ENCODE measurements at places on chromosomes 2 and 18. TPM values are rescaled to one million over a fixed set of nuclear protein-coding genes. Genes with fewer than 3 reads are reported as not detected.

The GPR155 gene
- 11.0 TPM for total RNA-seq

The LONRF2 gene
- 0.62 TPM for total RNA-seq

The GKN2 gene
- total RNA-seq, result not detected

The KIAA2012 gene
- not detected for total RNA-seq

The ANKRD53 gene
- total RNA-seq, result 0.94 TPM

The SFTPB gene
- not detected for total RNA-seq

The VAPA gene
- 176 TPM for total RNA-seq

The SERPINB2 gene
- total RNA-seq, result 0.60 TPM

The SLC19A3 gene
- 0.14 TPM for total RNA-seq

The STPG4 gene
- total RNA-seq, result 0.64 TPM

DNA sequence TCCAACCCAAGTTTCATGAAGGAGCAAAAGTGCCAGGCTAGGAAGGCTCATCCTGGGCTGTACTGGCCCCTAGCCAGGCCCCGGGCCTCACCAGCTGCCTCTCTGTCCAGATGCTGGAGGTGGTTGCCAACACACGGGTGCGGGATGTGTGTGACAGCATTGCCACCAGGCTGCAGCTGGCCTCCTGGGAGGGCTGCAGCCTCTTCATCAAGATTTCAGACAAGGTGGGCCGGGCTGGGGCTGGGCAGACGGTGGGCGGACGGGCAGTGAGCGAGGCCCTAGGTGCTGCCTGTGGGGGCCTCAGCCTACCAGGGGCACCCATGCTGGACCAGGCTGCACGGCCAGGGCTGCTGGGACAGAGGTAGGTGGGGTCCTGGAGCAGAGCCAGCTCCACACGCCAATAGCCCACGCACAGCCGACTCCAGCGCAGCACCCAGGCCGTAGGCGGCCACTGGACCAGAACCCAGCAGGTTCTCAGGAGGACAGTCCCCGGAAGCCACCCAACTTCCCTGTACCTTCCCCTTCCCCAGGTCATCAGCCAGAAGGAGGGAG is 11.8 kb upstream of the GPR17 start:
- DNase-seq, result no peak
- no peak overlapping the region for H3K4me3 ChIP-seq
- no peak overlapping the region for H3K27ac ChIP-seq
- peaks cover 14% of the 10 kb centered on the region for H3K4me1 ChIP-seq

GRCh38 chr2:152465541-152465940 is 130.6 kb downstream of the FMNL2 start:
- no peak for DNase-seq
- no peak overlapping the region for H3K4me3 ChIP-seq
- no peaks in the 10 kb centered on the region for H3K27me3 ChIP-seq
- H3K36me3 ChIP-seq, result no peaks in the 10 kb centered on the region
- peaks cover 17% of the 10 kb centered on the region for H3K4me1 ChIP-seq

DNA sequence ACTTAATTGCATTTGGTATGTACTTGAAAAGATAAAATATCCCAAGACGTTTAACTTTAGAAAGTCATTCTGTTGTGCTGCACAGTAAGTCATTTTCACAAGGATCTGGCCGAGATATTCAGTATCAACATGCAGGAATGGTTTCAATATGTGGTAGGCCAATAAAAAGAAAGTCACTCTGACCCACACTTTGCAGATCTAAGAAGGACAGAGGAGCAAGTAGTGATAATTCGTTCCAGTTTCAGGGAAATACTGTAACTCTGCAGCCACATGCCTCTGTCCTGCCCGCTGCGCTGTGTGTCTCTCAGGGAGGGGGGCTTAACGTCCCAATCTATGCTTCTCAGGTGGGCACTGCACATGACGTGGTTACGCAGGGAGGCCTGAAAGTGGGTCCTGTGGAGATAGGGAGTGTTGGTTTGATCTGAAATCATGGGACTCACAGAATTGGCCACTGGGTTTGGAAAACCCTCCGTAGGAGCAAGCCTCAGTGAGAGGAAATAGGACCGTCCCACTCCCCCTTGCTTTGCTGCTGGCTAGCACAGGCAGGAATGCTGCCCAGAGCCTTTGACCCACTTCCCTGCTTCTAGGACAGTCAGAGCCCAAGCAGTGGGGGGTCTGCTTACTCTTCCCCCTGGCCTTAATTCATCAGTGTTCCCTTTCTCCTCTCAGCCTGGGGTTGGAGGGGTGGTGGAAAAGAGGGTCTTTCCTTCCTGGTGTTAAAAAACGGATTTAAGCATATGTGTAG is 314.7 kb upstream of the SPRED2 start:
- peaks cover 10% of the 10 kb centered on the region for H3K4me1 ChIP-seq
- H3K27me3 ChIP-seq, result peaks cover 8% of the 10 kb centered on the region
- no peaks in the 10 kb centered on the region for H3K36me3 ChIP-seq
- no peak overlapping the region for H3K4me3 ChIP-seq

- H3K4me1 ChIP-seq, result no peaks in the 10 kb centered on the region
- no peak overlapping the region for H3K27ac ChIP-seq
- H3K4me3 ChIP-seq, result no peak overlapping the region
- DNase-seq, result no peak
These were observed 29.8 kb upstream of the POMC start for GRCh38 chr2:25198209-25198525.

DNA sequence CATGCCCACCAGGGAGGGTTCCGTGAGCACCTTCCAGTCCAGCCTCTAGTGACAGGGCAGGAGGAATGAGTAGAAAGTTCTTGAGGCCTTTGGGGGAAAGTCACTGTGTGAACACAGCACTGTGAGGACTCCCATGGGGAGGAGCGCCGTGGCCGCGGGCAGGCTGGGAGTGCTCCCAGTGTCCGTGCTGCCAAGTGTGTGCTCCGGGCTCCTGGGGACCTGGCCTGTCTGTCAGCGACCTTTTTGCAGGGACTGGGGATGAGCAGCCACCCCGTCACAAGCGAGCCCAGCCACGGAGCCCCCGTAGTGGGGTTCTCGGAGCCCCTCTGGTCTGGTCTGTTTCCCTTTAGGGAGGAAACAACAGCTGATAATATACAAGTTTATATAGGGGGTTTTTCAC is 36.8 kb downstream of the PDIA6 start:
- no peak for DNase-seq
- no peaks in the 10 kb centered on the region for H3K4me1 ChIP-seq
- H3K27ac ChIP-seq, result no peak overlapping the region
- no peak overlapping the region for H3K4me3 ChIP-seq
- peaks cover 4% of the 10 kb centered on the region for H3K36me3 ChIP-seq
- H3K27me3 ChIP-seq, result no peaks in the 10 kb centered on the region

- peak; percentile 26 for DNase-seq
- no peaks in the 10 kb centered on the region for H3K36me3 ChIP-seq
- H3K4me3 ChIP-seq, result no peak overlapping the region
- no peak overlapping the region for H3K27ac ChIP-seq
- peaks cover 4% of the 10 kb centered on the region for H3K4me1 ChIP-seq
These were observed 47.6 kb downstream of the GPD2 start for GRCh38 chr2:156483741-156484173.

DNA sequence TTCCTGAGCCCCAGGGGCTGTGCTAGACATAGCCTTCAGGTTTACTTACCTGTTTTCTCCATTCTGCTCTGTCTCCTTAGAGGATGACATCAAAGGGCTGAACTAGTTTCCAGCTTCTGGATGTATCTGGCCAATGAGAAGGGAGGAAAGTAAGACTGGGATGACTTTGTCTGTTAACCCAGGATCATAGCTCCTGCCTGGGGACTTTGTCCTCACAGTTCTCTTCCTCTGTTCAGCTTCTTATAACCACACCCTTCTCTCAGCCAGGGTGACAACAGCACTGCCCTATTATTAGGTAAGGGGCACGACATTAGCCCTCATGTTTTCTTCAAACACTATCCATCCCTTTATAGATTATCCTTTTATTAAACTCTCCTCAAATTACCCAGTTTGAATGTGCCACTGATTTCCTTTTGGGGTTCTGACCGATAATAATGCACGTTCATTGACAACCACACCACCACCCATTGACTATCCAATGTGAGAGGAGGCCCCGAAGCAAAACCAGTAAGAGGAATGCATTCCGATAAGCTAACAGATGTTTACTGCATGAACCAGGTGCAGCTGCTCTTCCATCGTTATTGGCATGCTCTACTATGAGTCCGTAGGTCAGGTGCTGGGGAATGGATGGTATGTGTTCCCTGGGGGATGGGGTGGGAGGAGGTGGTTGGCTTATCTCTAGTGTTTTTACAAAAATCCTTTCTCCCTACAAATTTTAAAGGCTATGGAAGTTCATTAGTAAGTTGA is 23.5 kb downstream of the TSN start:
- H3K4me3 ChIP-seq, result no peak overlapping the region
- no peak for DNase-seq
- no peaks in the 10 kb centered on the region for H3K36me3 ChIP-seq
- H3K27ac ChIP-seq, result no peak overlapping the region
- H3K27me3 ChIP-seq, result peaks cover 8% of the 10 kb centered on the region

GRCh38 chr2:20589975-20590703 is 60.8 kb downstream of the HS1BP3 start:
- peaks cover 48% of the 10 kb centered on the region for H3K4me1 ChIP-seq
- no peaks in the 10 kb centered on the region for H3K36me3 ChIP-seq
- H3K27me3 ChIP-seq, result no peaks in the 10 kb centered on the region
- peak; percentile 43 for DNase-seq
- peak overlapping the region; percentile 36 for H3K27ac ChIP-seq

GRCh38 chr2:158463496-158464095 is 6.8 kb downstream of the PKP4 start:
- H3K4me3 ChIP-seq, result no peak overlapping the region
- H3K27ac ChIP-seq, result no peak overlapping the region
- H3K4me1 ChIP-seq, result peaks cover 6% of the 10 kb centered on the region
- DNase-seq, result no peak

- no peaks in the 10 kb centered on the region for H3K4me1 ChIP-seq
- no peak overlapping the region for H3K4me3 ChIP-seq
- DNase-seq, result peak; percentile 14
- H3K36me3 ChIP-seq, result no peaks in the 10 kb centered on the region
- no peak overlapping the region for H3K27ac ChIP-seq
These were observed 740.2 kb upstream of the ZEB2 start for GRCh38 chr2:145260081-145260480.

GRCh38 chr2:124698979-124699565 is 674.0 kb downstream of the CNTNAP5 start:
- no peak for DNase-seq
- H3K4me1 ChIP-seq, result no peaks in the 10 kb centered on the region
- H3K4me3 ChIP-seq, result no peak overlapping the region
- no peak overlapping the region for H3K27ac ChIP-seq
- no peaks in the 10 kb centered on the region for H3K27me3 ChIP-seq

GRCh38 chr2:234251326-234252271 is 201.1 kb downstream of the SPP2 start:
- peak overlapping the region; percentile 95 for H3K27ac ChIP-seq
- peaks cover 42% of the 10 kb centered on the region for H3K4me1 ChIP-seq
- no peaks in the 10 kb centered on the region for H3K36me3 ChIP-seq
- H3K4me3 ChIP-seq, result peak overlapping the region; percentile 9
- DNase-seq, result peak; percentile 100
- H3K27me3 ChIP-seq, result no peaks in the 10 kb centered on the region

GRCh38 chr18:10522574-10522973 is 3.3 kb upstream of the NAPG start:
- H3K4me1 ChIP-seq, result peaks cover 17% of the 10 kb centered on the region
- no peaks in the 10 kb centered on the region for H3K36me3 ChIP-seq
- DNase-seq, result no peak
- no peaks in the 10 kb centered on the region for H3K27me3 ChIP-seq

DNA sequence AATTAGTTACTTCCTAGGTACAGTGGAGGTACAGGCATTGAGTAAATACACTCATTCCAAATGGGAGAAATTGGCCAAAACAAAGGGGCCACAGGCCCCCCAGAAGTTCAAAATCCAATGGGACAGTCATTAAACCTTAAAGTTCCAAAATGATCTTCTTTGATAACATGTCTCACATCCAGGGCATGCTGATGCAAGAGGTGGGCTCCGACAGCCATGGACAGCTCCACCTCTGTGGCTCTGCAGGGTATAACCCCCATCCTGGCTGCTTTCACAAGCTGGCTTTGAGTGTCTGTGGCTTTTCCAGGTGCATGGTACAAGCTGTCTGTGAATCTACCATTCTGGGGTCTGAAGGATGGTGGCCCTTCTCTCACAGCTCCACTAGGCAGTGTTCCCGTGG is 488.7 kb downstream of the DCDC2C start:
- H3K4me3 ChIP-seq, result no peak overlapping the region
- H3K4me1 ChIP-seq, result no peaks in the 10 kb centered on the region
- H3K27ac ChIP-seq, result no peak overlapping the region
- DNase-seq, result no peak
- H3K36me3 ChIP-seq, result no peaks in the 10 kb centered on the region
- no peaks in the 10 kb centered on the region for H3K27me3 ChIP-seq

DNA sequence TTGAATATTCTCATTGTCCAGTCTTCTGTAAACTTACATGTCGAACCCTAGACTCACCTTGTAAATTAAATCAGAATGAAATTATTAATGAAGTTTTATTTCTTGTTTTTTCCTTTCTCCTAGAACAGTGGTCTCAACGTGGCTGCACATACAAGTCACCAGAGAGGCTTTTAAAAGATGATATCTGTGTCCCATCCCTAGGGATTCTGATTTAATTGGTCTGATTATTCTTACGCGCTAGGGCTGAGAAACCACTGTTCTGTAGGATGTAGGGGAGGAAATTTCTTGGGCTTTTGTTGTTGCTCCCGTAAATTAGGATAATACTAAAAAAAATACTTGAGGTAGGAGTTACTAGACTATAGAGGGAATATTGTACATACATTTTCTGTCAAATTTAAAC is 32.1 kb downstream of the PPM1B start:
- H3K4me1 ChIP-seq, result no peaks in the 10 kb centered on the region
- no peak overlapping the region for H3K27ac ChIP-seq
- no peak overlapping the region for H3K4me3 ChIP-seq
- H3K36me3 ChIP-seq, result no peaks in the 10 kb centered on the region
- H3K27me3 ChIP-seq, result no peaks in the 10 kb centered on the region

DNA sequence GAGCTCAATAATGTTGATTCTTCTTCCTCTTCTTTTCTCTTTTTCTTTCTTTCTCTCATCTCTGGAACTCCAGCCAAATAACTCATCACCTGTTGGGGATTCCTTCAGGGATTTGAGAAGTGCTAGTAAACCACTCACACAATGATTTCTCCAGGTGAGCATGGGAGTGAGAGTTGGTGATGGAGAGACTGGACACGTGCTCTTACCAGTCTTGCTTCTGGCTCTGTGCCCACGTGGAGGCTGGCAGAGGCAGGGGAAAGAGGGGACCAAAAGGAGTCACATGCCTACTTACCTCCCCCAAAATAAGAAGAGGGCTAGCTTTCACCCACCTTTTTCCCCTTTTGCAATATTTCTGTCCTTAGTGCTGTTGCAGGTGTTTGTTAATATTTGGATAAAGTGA is 28.6 kb upstream of the CCDC85A start:
- H3K4me3 ChIP-seq, result no peak overlapping the region
- no peaks in the 10 kb centered on the region for H3K36me3 ChIP-seq
- H3K27ac ChIP-seq, result no peak overlapping the region
- DNase-seq, result no peak
- H3K4me1 ChIP-seq, result no peaks in the 10 kb centered on the region
- no peaks in the 10 kb centered on the region for H3K27me3 ChIP-seq

GRCh38 chr2:238894950-238895298 is 47.0 kb downstream of the TWIST2 start:
- H3K4me3 ChIP-seq, result no peak overlapping the region
- H3K4me1 ChIP-seq, result peaks cover 19% of the 10 kb centered on the region
- no peak for DNase-seq

GRCh38 chr18:58386780-58387179 is 242.1 kb downstream of the ALPK2 start:
- peaks cover 3% of the 10 kb centered on the region for H3K4me1 ChIP-seq
- peaks cover 59% of the 10 kb centered on the region for H3K36me3 ChIP-seq
- no peak for DNase-seq
- no peak overlapping the region for H3K4me3 ChIP-seq
- no peaks in the 10 kb centered on the region for H3K27me3 ChIP-seq

- no peak for DNase-seq
- H3K4me3 ChIP-seq, result no peak overlapping the region
- H3K27ac ChIP-seq, result no peak overlapping the region
- H3K27me3 ChIP-seq, result no peaks in the 10 kb centered on the region
- H3K36me3 ChIP-seq, result no peaks in the 10 kb centered on the region
These were observed 334.5 kb downstream of the ARHGAP15 start for GRCh38 chr2:143463719-143464118.

All from astrocyte (in vitro differentiated cells and primary cell).